ENCODE measurements at places on chromosomes 4 and X.

GRCh38 chr4:82450966-82451755 is 20.8 kb downstream of the ENOPH1 start:
- H3K27ac ChIP-seq, result no peak overlapping the region
- H3K4me1 ChIP-seq, result no peaks in the 10 kb centered on the region
- H3K4me3 ChIP-seq, result no peak overlapping the region
- H3K36me3 ChIP-seq, result peaks cover 45% of the 10 kb centered on the region
- DNase-seq, result no peak
- H3K27me3 ChIP-seq, result no peaks in the 10 kb centered on the region

- DNase-seq, result no peak
- no peaks in the 10 kb centered on the region for H3K4me1 ChIP-seq
- no peaks in the 10 kb centered on the region for H3K27me3 ChIP-seq
- no peak overlapping the region for H3K27ac ChIP-seq
- H3K36me3 ChIP-seq, result no peaks in the 10 kb centered on the region
- H3K4me3 ChIP-seq, result no peak overlapping the region
Measured at GRCh38 chr4:68615699-68616422, 39.7 kb upstream of the UGT2B17 start.

GRCh38 chrX:147847999-147848398 is 63.7 kb upstream of the FMR1 start:
- no peak overlapping the region for H3K4me3 ChIP-seq
- H3K36me3 ChIP-seq, result no peaks in the 10 kb centered on the region
- H3K27ac ChIP-seq, result no peak overlapping the region
- no peaks in the 10 kb centered on the region for H3K27me3 ChIP-seq

DNA sequence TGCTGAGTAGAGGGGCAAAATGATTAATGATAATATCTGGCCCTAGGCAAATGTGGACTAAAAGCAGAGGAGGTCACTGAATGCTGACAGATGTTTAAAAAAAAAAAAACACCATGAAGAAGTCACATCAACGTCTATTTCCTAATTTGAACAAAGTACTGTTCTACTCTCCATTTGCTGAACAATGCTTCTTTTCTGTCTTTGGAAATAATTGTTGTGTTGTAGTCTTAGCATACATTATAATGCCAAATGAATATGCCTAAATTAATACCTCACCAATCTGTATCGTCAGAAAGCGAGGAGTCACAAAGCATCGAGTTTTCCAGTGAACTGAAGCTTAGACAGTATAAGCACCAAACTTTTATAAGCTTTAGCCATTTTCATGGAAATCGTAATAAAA is 140.9 kb upstream of the JADE1 start:
- H3K4me3 ChIP-seq, result no peak overlapping the region
- no peak overlapping the region for H3K27ac ChIP-seq
- no peaks in the 10 kb centered on the region for H3K36me3 ChIP-seq
- no peak for DNase-seq
- no peaks in the 10 kb centered on the region for H3K4me1 ChIP-seq
- no peaks in the 10 kb centered on the region for H3K27me3 ChIP-seq

- H3K27ac ChIP-seq, result no peak overlapping the region
- H3K4me3 ChIP-seq, result no peak overlapping the region
- DNase-seq, result no peak
- no peaks in the 10 kb centered on the region for H3K36me3 ChIP-seq
- peaks cover 5% of the 10 kb centered on the region for H3K27me3 ChIP-seq
- peaks cover 3% of the 10 kb centered on the region for H3K4me1 ChIP-seq
Measured at GRCh38 chrX:154751203-154751668, 359 bp upstream of the GAB3 start.

- H3K36me3 ChIP-seq, result peaks cover 4% of the 10 kb centered on the region
- H3K4me3 ChIP-seq, result no peak overlapping the region
- no peaks in the 10 kb centered on the region for H3K4me1 ChIP-seq
- no peak for DNase-seq
- no peaks in the 10 kb centered on the region for H3K27me3 ChIP-seq
Measured at GRCh38 chr4:139419388-139419914, 34.5 kb upstream of the RAB33B start.

- H3K36me3 ChIP-seq, result no peaks in the 10 kb centered on the region
- no peaks in the 10 kb centered on the region for H3K27me3 ChIP-seq
- H3K27ac ChIP-seq, result no peak overlapping the region
- no peak overlapping the region for H3K4me3 ChIP-seq
Measured at GRCh38 chrX:54945224-54945623, 24.6 kb downstream of the TRO start.

- no peaks in the 10 kb centered on the region for H3K4me1 ChIP-seq
- DNase-seq, result no peak
- no peak overlapping the region for H3K4me3 ChIP-seq
- H3K36me3 ChIP-seq, result no peaks in the 10 kb centered on the region
- H3K27ac ChIP-seq, result no peak overlapping the region
Measured at GRCh38 chrX:15930585-15930984, 76.0 kb upstream of the AP1S2 start.

- H3K4me3 ChIP-seq, result no peak overlapping the region
- peaks cover 6% of the 10 kb centered on the region for H3K4me1 ChIP-seq
- H3K27ac ChIP-seq, result no peak overlapping the region
- no peaks in the 10 kb centered on the region for H3K36me3 ChIP-seq
- DNase-seq, result no peak
Measured at GRCh38 chr4:56803471-56803870, 18.0 kb downstream of the SPINK2 start.

DNA sequence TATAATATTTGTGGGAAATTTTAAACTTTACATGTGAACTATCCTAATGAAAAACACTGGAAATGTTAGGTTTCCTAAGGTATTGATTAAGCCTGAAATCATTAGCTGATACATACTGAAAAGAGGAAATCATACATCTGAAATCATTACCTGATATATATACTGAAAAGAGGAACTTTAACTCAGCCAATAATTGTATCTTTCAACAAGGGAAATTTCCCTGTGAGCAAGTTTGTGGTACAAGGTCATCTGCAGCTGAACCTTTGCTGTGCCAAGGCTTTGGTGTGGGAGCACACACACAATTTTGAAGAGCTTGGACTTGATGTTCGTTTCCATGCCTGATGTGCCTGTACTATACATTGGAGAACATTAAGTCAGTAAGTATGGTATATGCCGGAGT is 131.9 kb upstream of the USP9X start:
- H3K27me3 ChIP-seq, result no peaks in the 10 kb centered on the region
- no peaks in the 10 kb centered on the region for H3K36me3 ChIP-seq
- H3K4me3 ChIP-seq, result no peak overlapping the region
- H3K4me1 ChIP-seq, result no peaks in the 10 kb centered on the region

GRCh38 chrX:50813843-50814661 is at the start of gene SHROOM4:
SHROOM4 (minus strand) TSS chrX:50814194; CDS start chrX:50814018, 176 bp downstream.
- no peaks in the 10 kb centered on the region for H3K4me1 ChIP-seq
- DNase-seq, result no peak
- no peaks in the 10 kb centered on the region for H3K36me3 ChIP-seq
- peak within 1 kb of the TSS; percentile 33 for H3K4me3 ChIP-seq
- H3K27me3 ChIP-seq, result no peaks in the 10 kb centered on the region

- no peak for DNase-seq
- H3K36me3 ChIP-seq, result no peaks in the 10 kb centered on the region
- no peaks in the 10 kb centered on the region for H3K4me1 ChIP-seq
- no peaks in the 10 kb centered on the region for H3K27me3 ChIP-seq
- H3K4me3 ChIP-seq, result no peak overlapping the region
- no peak overlapping the region for H3K27ac ChIP-seq
Measured at GRCh38 chr4:69738872-69739271, 21.5 kb downstream of the SULT1B1 start.

DNA sequence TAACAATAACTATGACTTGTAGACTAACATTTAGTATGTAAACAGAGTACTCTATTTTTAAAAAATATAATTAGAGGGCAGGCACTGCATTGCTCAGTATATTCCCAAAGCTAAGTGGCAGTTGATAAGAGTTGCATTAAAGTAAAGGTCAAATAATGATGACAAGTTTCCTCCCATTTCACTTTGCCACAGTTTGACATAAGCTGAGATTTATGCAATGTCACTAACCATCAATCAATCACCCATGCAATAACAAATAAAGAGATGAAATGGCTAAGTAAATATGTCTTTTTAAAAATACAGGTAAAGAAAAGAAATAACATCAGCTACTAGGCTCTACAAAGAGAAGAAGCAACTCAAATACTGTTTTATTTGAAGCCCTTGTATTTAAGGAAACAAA is 673.4 kb downstream of the PCDH18 start:
- H3K27ac ChIP-seq, result no peak overlapping the region
- 0 out of 2 replicates have a peak, but pooled peaks cover 3% of the 10 kb centered on the region for H3K4me1 ChIP-seq
- H3K4me3 ChIP-seq, result no peak overlapping the region
- no peaks in the 10 kb centered on the region for H3K27me3 ChIP-seq
- DNase-seq, result no peak
- H3K36me3 ChIP-seq, result no peaks in the 10 kb centered on the region

DNA sequence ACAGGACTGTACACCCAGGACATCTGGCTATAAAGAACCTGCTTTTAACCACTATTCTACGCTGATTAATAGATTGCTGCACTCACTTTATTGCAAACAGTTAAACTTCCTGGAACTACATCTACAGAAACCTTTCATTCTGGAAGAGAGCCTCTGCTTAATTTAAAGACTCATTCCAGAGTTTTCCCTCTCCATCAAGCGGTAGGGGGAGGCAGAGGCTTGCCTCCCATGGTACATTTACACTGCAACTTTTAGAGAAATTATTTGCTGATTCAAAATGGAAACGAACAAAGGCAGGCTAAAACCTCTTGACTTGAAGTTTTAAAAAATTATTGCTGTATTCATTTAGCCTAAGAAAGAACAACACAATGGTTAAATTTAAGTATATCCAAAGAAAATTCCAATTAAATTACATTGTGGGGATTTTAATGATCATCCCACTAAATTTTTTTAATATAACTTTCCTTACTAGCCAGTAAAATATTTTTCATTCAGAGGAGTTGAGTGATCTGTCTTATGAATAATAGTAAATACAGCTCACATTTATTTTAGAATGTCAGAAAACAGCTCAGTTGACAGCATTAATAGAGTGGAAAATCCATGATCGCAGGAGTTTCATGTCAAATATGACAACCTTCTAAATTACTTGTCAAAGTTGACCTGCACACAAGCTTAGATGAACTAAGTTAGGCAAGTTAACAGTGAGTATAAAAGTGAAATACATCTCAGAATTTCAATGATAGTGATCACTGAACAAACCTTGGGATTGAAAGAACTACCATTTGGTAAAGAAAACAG is 46.3 kb upstream of the PCDH10 start:
- H3K36me3 ChIP-seq, result no peaks in the 10 kb centered on the region
- no peak overlapping the region for H3K27ac ChIP-seq
- DNase-seq, result no peak
- no peaks in the 10 kb centered on the region for H3K27me3 ChIP-seq
- H3K4me1 ChIP-seq, result no peaks in the 10 kb centered on the region
- H3K4me3 ChIP-seq, result no peak overlapping the region

DNA sequence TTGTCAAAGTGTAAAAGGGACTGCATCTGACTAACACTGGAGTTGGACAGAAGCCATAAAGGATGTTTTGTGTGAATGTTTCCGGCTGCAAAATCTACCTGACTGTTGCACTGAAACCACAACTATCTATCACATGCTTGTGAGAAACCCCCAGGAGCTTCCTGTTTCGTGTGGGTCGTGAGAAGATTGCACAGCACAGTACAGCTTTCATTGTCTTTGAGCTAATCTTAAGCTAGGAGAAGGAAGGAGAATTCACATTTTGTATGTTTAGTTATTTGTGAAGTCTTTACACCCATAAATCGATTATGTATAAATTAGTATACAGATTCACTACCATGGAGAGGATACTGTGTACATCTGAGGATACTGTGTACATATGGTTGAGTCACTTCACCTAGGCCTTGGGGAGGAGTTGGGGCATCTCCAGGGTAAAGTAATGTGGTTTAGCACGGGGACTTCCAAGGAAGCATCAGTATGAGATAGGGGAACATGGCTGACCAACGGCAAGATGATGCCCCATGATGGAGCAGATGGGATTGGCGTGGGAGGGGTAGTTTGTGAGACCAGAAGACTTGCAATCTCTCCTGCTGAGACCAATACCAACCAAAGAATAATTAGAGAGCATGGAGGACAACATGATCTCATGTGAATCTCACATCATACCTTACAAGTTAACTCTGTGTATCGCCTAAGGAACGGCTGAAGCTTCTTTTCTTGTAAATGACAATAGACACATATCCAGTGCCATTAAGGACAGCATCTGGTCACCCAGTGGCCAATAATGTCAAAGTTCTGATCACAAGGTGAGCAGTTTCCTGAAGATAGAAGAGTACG is 43.1 kb upstream of the FAM9C start:
- no peaks in the 10 kb centered on the region for H3K36me3 ChIP-seq
- no peaks in the 10 kb centered on the region for H3K27me3 ChIP-seq
- no peak overlapping the region for H3K27ac ChIP-seq
- H3K4me3 ChIP-seq, result no peak overlapping the region
- DNase-seq, result no peak
- no peaks in the 10 kb centered on the region for H3K4me1 ChIP-seq

- H3K27ac ChIP-seq, result no peak overlapping the region
- no peaks in the 10 kb centered on the region for H3K4me1 ChIP-seq
- H3K27me3 ChIP-seq, result no peaks in the 10 kb centered on the region
Measured at GRCh38 chr4:138741766-138742377, 273.7 kb upstream of the NOCT start.

DNA sequence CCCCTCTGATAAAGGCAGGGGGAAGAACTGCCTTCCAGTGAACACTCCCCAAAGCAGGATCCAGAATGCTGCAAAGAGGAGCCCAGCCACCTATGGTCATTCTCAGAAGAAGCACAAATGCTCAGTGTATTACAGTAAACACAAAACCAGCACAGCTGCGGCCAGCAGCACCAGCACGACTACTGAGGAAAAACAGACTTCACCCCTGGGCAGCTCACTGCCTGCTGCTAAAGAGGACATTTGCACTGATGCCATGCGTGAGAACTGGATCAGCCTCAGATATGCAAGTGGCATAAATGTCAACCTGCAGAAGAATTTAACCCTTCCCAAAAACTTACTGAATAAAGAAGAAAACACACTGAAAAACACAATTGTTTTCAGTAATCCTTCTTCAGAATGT is 80.2 kb upstream of the TLR2 start:
- H3K36me3 ChIP-seq, result peaks cover 14% of the 10 kb centered on the region
- no peaks in the 10 kb centered on the region for H3K27me3 ChIP-seq
- H3K27ac ChIP-seq, result no peak overlapping the region
- DNase-seq, result no peak

DNA sequence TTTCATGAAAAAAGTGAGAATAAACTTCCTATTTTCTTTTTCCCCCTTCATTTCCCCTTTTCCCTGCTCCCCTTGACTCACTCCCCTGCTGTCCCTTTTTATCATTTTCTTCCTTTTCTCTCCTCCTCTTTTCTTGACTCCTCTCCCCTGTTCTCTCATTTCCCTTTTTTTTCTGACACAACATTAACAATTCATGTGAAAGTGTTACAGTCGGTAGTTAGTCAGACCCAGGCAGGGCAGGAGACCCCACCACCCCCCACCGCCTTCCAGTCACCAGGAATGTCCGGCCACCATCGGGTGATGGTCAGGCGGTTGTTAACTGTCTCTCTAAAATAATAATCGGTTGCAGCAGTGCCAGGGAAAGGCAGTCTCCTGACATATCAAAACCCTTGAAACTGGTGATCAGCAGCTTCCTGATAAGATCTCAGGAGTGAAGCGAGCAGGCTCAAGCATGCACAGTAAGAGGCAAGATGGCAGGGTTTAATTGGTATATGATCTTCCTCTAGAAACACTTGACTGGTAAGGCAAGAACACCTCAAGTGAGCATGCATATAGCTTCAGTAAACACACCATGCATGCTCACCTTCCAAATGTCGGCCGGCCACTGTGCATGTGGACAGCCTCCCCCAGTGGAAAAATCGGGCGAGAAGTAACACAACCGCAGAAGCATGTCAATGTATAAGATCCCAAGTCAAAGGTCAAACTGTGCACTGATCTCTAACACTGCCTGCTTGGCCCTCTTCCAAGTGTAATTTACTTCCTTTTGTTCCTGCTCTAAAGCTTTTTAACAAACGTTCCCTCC is 191.4 kb downstream of the NDST4 start:
- no peak overlapping the region for H3K27ac ChIP-seq
- no peak overlapping the region for H3K4me3 ChIP-seq
- no peak for DNase-seq
